ENCODE measurements at places on chromosomes 12 and 14.

GRCh38 chr12:79055926-79056674 lies 191.5 kb downstream of the SYT1 start:
- no peak for ATAC-seq

DNA sequence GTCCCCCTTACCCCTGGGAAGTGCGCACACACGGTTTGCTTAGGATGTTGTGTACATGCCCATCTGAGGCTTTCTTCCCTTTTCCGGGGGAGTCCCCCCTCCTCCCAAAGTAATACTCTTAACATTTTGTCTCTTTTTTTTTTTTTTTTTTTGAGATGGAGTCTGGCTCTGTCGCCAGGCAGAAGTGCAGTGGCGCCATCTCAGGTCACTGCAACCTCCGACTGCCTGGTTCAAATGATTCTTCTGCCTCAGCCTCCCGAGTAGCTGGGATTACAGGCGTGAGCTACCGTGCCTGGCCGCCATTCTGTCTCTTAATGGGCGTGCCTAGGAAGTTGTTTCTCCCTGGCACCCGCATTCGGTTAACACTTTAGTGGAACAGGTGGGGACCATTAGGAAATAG lies 4.5 kb upstream of the GMFB start:
- no peak for ATAC-seq

DNA sequence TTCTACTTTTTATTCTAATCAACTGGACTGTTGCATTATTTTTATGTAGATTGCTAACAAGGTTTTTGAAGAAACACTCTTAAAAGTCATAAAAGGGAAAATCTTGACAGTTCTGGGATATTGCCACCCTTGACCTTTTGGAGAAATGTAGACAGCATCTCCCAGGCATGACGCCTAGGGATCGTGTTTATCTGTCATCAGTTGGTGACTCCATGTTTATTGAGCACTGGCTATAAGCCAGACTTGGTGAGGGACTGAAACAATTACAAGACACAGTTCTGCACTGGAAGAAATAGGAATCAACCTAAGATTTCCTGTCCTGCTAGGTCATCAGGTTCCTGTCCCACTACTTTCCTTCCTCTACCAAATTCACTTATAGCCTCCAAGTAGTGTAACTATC lies 34.5 kb downstream of the HMGA2 start:
- no peak for ATAC-seq

- ATAC-seq: no peak
These were observed 30.0 kb downstream of the TUNAR start for GRCh38 chr14:95906591-95906990.

- no peak for ATAC-seq
These were observed 75.0 kb downstream of the BICD1 start for GRCh38 chr12:32181498-32182175.

- ATAC-seq: no peak
These were observed 33.3 kb upstream of the C12orf50 start for GRCh38 chr12:88062474-88062873.

All from gastroesophageal sphincter (tissue), 4 donors.